ENCODE measurements at places on chromosomes 12 and 14. TPM values are rescaled to one million over a fixed set of nuclear protein-coding genes. Genes with fewer than 3 reads are reported as not detected.

- no peak for DNase-seq
These were observed 16.3 kb upstream of the NOS1 start for GRCh38 chr12:117377758-117378157.

- DNase-seq = no peak
These were observed 63.2 kb downstream of the SPRING1 start for GRCh38 chr12:116674643-116675183.

- DNase-seq = peak; percentile 18
These were observed 5.0 kb upstream of the SLC38A4 start for GRCh38 chr12:46830731-46831334.

DNA sequence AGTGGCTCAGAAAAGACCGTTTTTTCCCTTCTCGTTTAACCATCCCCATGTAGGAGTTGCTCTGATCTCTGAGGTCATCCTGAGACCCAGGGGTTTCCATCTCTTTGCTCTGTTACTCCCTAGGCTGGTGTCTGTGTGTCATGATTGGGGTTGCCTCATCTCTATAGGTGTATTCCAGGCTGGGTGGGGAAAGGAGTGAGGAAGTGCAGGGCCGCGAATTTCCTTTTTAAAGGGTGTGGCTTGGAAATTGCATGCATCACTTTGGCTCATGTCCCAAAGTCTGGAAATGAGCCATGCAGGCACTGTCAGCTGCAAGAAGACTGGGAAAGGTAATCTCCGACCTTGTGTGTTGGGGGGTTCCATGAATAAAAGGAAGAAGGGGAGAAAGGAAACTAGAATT, 201.9 kb downstream of the AACS start:
- no peak for DNase-seq

- no peak for DNase-seq
These were observed 357.0 kb downstream of the TMEM121 start for GRCh38 chr14:105883066-105884005.

GRCh38 chr12:108162207-108162606, 33.1 kb downstream of the WSCD2 start:
- no peak for DNase-seq

- peak; percentile 20 for DNase-seq
These were observed 23.0 kb downstream of the KCNJ8 start for GRCh38 chr12:21751517-21751916.

GRCh38 chr12:1471224-1471623, 123.2 kb downstream of the FBXL14 start:
- DNase-seq = no peak

- DNase-seq = no peak
These were observed 51.6 kb downstream of the CAND1 start for GRCh38 chr12:67320614-67321295.

DNA sequence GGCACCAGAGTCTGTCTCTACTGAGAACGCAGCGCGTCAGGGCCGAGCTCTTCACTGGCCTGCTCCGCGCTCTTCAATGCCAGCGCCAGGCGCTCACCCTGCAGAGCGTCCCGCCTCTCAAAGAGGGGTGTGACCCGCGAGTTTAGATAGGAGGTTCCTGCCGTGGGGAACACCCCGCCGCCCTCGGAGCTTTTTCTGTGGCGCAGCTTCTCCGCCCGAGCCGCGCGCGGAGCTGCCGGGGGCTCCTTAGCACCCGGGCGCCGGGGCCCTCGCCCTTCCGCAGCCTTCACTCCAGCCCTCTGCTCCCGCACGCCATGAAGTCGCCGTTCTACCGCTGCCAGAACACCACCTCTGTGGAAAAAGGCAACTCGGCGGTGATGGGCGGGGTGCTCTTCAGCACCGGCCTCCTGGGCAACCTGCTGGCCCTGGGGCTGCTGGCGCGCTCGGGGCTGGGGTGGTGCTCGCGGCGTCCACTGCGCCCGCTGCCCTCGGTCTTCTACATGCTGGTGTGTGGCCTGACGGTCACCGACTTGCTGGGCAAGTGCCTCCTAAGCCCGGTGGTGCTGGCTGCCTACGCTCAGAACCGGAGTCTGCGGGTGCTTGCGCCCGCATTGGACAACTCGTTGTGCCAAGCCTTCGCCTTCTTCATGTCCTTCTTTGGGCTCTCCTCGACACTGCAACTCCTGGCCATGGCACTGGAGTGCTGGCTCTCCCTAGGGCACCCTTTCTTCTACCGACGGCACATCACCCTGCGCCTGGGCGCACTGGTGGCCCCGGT, at the start of gene PTGDR:
Gene PTGDR, plus strand, starts transcription at position 198 of the 778 bp plus-strand sequence. Its CDS starts 117 bp downstream, at position 315.
- DNase-seq = peak; percentile 47

DNA sequence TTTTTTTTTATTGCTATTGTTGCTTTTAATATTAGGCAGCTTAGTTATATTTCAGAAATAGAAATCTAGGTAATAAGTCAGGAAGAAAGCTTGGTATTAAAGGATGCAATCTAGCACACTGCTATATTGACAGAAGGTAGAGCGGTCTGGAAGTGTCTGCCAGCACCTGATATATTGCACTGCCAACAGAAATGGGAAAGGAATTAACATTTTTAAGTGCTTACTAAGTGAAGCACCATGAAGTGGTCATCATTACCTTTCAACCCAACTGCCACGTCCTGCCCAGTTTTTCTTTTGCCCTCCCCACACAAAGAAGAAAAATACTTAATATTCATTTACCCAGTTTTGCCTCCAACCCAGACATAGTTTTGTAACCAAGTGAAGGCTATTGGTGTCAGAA, 163.5 kb downstream of the KITLG start:
- no peak for DNase-seq

DNA sequence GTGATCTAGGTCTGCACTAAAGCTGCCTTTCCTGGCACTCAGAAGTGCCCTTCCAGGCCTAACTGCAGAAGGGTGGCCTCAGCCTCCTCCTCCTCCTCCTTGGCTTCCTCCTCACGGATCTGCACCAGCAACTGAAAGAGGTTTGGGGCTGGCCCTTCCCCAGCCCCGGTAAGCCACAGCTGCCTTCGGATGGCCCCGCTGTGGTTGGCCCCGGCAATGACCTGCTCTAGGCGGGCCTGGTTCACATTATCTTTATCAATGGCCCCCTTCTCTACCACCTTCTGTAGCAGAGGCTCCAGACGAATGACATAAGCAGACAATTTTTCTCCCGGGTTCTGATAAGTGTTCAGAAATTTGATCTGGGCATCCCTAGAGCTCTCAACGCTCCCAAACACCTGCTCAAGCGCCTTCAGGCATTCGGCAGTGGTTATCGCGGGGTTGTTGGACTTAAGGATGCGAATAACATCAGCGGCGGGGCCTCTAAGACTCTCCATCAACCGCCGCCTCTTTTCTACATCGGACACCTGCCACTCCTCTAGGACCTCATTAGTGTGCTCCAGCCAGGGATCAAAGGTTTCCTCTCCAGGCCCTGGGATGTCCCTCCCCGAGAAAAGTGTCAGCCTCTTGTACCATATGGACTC, 1.5 kb downstream of the PNMA1 start:
- peak; percentile 35 for DNase-seq

DNA sequence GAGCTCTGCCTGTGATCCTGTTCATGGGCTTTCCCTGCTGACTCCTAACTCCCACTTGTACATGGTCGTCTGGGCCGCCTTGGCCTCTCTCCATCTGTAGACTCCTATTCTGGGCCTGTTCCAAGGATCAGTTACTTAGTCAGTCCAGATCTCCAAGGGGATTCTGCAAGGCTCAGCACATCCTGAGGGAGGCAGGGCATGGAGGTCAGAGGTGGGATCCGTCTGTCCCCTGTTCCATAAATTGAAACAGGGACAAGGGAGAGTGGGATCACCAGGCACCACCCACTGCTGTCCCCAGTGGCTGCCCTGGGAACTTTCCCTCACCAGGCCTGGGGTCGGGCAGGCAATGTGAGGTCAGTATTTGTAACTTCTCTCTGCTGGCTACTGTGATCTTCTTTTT, 43.5 kb downstream of the KCTD10 start:
- DNase-seq = no peak

ASB2 gene
- 12.1 TPM for polyA plus RNA-seq

MMP19 gene
- 2.5 TPM for polyA plus RNA-seq
